ENCODE measurements at places on chromosomes 16 and 17.
A peak's percentile ranks its signal among the peaks of the same experiment; 100 is the strongest.

- DNase-seq: no peak
These were observed 538 bp upstream of the HEATR3 start for GRCh38 chr16:50065241-50065623.

DNA sequence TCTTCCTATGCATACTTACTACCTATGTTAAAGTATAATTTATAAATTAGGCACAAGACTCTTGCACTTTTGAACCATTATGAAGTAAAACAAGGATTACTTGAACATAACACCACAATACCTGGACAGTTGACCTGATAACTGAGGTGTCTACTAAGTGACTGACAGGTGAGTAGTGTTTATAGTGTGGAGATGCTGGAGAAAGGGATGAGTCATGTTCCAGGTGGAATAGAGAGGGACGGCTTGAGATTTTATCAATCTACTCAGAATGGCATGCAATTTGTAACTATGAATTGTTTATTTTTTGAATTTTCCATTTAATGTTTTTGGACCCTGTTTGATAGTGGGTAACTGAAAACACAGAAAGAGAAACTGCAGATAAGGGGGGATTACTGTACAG is 287.6 kb downstream of the MAP2K6 start:
- no peak for DNase-seq

DNA sequence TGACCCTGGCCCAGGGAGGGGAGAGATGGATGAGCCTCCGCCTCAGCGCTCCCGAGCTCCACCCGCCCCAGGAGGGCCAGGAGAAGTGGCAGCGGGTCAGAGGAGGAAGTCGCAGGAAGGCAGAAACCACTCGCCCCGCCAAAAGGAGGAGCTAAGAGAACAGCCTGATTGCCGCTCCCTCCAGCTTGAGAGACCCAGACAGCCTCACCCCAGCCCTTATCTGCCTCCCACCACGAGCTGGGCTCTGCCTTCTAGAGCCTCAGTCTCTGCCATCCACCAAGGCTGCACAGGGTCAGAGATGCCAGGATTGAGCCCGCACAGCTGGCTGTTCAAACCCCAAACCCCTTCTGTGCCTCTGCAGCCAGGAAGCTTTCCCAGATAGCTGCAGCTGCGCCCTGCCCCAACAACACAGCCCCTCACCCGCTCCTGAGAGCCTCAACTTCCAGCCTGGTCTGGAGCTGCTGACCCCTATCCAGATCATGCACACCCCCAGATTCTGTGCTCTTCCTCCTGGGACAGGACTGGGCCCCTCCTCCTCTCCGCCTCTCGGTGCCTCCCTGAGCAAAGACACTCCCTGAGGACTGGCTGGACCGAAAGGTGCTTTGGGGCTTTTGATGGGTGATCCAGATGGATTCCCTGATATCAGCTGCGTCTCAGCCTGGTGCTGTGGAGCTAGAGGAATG is 1.0 kb upstream of the ATP2A3 start:
- peak; percentile 90 for DNase-seq

GRCh38 chr16:73565263-73565662 is 517.3 kb upstream of the ZFHX3 start:
- no peak for DNase-seq

GRCh38 chr16:81602256-81602776 is 157.7 kb downstream of the CMIP start:
- no peak for DNase-seq

- DNase-seq: no peak
These were observed 36.3 kb upstream of the CDRT4 start for GRCh38 chr17:15503731-15504130.

- peak; percentile 46 for DNase-seq
These were observed 3.8 kb downstream of the CBX4 start for GRCh38 chr17:79835470-79835899.

DNA sequence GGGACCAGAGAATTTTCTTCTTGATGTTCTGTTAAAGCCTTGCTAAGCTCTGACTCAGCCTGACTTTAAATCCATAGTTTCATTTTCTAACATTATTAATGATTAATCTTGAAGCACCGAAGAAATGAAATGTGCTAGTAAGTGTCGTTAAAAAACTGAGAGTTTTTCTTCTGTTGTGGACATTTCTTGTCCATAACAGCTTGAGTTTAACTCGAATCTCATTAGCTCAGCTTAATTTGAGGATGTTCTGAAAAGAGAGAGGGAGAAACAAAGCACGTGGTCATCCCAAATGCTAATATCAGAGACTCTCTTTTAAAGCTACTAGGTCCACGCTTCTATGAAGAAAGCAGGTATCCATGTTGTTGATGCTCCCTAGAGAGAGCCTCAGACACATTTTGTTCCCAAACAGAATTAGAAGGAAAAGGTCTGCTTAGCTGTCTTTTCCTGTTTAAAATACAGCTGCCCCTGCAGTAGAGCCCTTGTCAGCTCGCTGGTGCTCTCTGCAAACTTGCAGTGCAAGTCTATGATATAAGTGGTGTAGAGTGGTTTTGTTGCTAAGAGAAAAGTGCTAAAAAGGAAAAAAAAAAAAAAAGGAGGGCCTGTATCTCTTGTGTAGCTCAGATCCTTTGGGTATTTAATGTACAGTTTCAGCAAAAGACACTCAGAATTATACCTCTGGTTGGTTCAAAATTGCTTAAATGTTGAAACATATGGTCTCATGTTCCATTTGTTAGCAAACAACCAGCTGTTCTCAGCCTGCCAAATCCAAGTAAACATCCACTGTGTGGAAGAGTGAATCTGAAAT is 191.1 kb upstream of the TBX2 start:
- DNase-seq: peak; percentile 50

DNA sequence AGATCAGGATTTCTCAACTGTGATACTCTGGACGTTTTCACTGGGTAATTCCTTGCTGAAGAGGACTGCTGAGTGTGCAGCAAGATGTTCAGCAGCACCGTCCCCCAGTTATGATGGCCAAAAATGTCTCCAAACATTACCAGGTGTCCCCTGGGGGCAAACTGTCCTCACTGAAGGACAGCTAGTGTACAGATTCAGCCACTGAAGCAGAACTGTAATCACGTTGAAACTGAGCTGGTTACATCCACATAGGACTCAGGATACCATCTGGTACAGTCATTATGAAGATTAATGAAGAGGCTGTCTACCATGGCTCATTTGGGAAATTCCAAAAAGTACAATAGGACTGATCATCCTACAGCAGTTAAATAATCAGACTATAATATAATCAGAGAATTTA is 43.3 kb upstream of the GINS3 start:
- DNase-seq: no peak
